ENCODE measurements at places on chromosomes 4 and X.

- peak; percentile 86 for DNase-seq
Observed at GRCh38 chrX:154717824-154718223, 33.1 kb downstream of the GAB3 start.

DNA sequence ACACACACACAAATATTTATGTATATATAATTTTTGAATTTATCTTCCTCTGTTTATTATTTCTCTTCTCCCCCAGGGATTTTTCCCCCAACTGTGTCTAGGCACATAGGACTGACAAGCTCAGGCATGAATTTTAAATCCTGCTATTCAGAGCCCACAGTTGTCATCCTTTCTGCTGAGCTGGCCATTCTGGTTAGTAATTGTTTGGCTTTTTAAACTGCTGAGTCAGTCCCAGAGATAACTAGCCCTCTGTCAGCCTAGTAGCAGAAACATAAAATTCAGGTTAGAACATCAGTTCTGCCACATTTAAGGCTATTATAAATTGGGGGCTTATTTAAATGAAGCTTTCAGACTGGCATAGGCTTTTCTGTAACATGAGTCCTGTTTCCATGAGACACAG is 151.7 kb upstream of the MAOA start:
- no peak for DNase-seq

- DNase-seq, result no peak
Observed at GRCh38 chr4:185122681-185123345, 20.3 kb upstream of the SLC25A4 start.

- DNase-seq, result no peak
Observed at GRCh38 chr4:28913466-28913865, 1806.7 kb upstream of the PCDH7 start.

DNA sequence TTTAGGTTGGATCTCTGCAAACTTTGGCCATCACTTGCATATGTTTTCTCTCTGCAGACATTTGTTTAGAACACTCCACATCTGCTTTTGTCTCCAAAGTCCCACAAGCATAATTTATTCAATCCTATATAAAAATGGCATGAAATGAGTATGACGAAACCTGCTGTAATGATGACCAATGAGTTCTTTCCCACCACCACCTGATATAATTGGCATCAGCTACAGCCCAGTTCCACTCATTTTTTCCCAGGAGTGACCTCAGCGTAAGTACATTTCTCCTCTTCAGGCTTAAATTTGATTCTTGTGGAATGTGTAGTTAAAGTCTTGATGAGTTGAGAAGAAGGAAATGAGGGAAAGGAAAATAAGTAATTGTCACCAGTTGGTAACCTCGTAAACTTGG is 205.1 kb downstream of the AWAT2 start:
- peak; percentile 14 for DNase-seq

GRCh38 chr4:170599894-170600293 is 510.1 kb upstream of the AADAT start:
- DNase-seq, result no peak

- DNase-seq, result peak; percentile 17
Observed at GRCh38 chr4:144295286-144295995, 154.9 kb upstream of the GYPA start.

DNA sequence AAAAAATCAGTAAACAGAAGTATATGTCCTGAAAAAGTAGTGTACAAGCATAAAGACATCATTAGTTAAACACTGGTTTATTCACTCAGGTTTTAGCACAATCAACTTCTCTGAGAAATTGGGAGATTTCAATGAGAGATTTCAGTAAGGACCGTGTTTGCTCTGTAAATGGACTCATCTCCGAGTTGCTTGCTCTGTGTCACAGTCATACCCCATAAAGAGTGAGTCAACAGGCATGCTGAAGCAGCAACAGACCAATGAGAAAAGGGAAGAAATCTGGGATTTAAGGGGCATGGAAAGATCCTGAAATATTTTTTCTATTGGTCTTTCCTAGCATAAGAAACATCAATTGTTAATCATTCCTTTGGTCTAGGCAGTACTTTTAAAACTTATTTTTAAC is 4.7 kb downstream of the GLUD2 start:
- DNase-seq, result peak; percentile 0

DNA sequence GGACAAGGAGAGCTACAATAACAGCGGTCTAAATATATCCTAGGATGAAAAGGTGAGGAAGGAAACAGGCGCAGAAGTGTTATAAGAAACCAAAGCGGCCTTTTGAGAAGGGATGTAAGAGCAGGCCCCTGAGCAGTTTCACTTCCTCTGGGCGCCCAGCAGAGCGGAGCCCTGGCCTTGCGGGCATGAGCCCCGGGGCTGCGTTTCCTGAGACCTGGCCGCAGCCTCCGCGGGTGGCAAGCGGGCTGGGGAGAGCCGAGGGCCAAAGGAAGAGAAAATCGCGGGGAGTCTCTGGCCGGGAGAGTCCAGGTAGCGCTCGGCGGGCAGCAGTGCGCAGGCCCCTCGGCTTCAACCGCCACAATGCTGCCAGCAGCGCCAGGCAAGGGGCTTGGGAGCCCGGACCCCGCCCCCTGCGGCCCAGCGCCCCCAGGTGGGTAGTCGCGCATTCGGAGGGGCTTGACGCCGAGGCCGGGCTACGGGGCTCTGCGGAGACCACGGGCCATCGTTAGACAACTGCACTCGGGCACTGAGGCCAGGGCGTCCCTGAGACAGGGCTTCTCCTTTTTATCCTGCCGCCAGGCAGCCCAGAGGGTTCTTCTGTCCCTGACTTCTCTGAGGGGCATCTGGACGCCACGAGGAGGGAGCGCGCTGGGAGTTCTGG is at the start of gene BANK1:
BANK1 (plus strand) TSS at position 210 of the 661 bp plus-strand sequence; CDS start at position 361, 151 bp downstream.
- DNase-seq, result peak; percentile 43

DNA sequence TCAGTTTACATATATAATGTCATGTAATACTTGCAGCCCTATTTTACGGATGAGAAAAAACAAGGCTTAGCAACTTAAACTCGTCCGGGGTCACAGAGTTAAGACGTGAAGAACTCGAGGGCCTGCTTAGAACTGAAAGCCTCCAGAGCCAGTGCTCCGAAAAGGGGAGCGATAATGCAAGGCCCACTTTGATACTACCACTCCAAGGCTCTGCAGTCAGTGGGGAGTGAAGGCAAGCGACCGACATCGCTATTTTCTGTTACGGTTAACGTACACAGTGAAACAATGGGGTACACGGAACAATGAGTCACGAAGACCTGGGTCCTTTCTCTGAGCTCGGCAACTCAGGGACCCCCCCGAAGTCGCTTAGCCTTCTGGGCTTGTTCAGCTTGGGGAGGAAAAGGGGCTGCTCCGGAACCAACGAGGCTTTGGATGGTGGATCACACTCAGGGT is 965 bp downstream of the PPA2 start:
- DNase-seq, result no peak

DNA sequence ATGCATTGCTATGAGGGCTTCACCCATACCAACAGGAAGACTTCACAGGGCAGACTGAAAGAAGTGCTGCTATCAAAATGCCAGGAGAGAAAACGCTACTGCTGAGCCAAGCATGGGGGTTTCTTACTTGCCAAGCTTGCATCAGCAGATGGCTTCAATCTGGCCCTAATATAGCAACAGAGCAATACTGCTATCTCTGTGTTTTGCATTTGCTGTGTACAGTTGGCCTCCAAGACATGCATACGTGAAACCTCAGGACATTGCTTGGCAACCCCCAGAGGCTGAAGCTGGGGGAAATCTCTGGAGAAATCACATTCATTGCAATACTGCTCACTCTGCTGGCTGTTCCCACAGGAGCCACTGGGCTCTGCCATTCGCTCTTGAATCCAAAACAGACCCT is 127.2 kb upstream of the GPC4 start:
- DNase-seq, result peak; percentile 37

- DNase-seq, result no peak
Observed at GRCh38 chrX:2888309-2888708, 40.8 kb downstream of the ARSD start.

Measured in fibroblast of skin of abdomen (primary cell).